ENCODE measurements at places on chromosomes 12 and 14.

DNA sequence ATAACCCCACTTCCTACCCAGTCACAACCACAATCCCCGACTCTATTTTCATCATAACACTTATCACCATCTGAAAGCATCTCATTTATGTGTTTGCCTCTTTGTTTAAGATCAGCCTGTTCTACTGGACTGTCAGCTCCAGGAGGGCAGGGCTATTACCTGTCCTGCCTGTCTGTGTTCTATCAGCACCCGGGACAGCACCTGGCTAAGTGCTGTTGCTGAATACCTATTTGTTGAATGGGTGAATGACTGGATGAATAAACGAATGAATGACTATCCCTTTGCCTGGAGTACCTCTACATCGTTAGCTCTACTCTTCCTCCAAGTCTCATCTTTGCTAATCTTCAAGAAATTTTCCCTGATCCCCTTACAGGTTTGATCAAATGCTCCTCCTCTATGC is 69.0 kb downstream of the WSCD2 start:
- DNase-seq = no peak

DNA sequence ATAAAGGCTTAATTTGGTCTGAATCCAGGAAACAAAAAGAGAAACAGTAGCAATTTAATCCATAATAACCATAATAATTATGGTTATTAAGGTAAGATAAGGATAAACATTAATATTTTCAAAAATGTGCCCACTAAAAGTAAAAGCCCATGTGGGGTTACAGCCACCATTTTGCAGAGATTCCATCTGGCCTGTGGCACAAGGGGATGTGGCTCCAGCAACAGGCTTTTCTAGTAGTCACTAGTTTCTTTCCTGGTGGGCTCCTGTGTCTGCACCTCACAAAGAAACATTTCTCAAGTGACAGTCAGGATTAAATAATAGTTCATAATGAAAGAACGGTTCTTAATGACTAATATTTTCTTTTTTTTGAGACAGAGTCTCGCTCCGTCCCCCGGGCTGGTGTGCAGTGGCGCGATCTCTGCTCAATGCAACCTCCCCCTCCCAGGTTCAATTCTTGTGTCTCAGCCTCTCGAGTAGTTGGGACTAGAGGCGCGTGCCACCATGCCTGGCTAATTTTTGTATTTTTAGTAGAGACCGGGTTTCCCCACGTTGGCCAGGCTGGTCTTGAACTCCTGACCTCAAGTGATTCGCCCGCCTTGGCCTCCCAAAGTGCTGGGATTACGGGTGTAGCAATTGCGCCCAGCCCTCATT is 32.2 kb downstream of the GPR19 start:
- DNase-seq = no peak

GRCh38 chr14:104404922-104405321 is 174.6 kb upstream of the C14orf180 start:
- no peak for DNase-seq

GRCh38 chr12:64681200-64682052 is 71.1 kb downstream of the RASSF3 start:
- no peak for DNase-seq

DNA sequence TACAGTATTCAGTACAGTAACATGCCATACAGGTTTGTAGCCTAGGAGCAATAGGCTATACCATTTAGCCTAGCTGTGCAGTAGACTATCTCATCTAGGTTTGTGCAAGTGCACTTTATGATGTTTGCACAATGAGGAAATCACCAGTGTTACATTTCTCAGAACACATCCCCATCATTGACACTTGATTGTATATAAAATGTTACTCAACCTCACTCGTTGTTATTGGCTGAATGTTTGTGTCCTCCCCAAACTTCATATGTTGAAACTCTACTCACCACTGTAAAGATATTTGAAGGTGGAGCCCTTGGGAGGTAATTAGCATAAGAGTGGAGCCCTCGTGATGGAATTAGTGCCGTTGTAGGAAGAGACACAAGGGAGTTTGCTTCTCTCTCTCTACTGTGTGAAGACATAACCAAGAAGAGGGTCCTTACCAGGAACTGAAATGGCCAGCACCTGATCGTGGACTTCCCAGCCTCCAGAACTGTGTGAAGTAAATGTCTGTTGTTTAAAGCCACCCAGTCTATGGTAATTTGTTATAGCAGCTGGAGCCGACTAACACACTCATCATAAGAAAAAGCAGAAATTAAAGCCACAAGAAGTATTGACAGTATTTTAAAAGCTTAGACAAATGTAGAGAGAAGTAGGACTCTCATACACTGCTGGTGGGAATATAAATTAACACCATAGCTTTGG is 3.2 kb upstream of the MED13L start:
- no peak for DNase-seq

DNA sequence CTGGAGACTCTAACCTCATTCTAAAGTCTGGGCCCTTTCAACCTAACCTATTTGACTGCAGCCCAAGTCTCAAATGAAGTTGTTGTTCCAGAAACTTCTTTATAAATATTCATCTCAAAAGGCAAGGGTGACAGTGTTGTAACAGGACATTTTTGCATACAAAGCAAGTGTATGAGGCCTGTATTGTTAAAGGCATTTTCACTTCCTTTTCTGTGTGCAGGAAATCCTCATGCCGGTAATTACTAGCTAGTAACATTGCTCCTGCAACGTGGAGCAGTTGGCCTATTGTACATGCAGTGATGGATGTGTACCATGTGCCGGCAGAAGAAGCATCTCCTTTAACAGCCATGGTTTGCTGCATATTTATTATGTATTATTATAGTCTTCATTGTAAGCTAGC is 156.5 kb upstream of the RMST start:
- DNase-seq = no peak

- no peak for DNase-seq
These were observed 145.6 kb downstream of the DYRK2 start for GRCh38 chr12:67794161-67794560.

- DNase-seq = no peak
These were observed 24.1 kb upstream of the INSM2 start for GRCh38 chr14:35509846-35510245.

GRCh38 chr12:12470751-12471306 is 91.8 kb downstream of the DUSP16 start:
- DNase-seq = no peak
